Fibroblast of villous mesenchyme (primary cell): ENCODE measurements at places on chromosomes 11 and 22. TPM values are rescaled to one million over a fixed set of nuclear protein-coding genes. Genes with fewer than 3 reads are reported as not detected.

DNA sequence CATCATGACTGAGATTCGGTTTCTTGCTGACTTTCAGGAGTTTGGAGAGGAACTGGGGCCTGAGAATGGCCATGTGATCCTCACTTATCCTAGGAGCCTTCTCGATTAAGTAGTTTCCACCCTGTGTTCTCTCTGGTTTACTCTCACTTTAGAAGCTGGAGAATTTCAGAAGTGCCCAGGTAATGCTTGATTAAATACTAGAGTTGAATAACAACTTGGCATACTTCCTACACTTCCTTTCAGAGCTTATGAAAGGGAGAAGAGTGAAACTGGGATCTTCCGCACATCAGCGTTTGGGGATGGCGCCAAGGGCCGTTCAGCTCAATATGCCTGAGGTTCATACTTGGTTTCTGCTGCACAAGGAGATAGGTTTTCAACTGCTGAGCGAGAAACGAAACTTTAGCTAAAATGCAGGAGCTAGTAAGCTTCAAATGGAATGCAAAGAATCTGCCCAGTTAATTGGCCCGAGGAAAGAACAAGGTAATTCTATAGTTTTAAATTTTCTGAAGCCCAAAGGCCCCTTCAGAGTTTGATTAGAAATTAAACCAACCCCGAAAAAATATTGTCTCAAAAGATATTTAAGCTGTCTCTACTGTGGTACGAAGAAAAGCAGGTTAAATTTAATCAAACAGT is 823 bp upstream of the MUC15 start:
- no peak for DNase-seq

Gene PTPRCAP
- 0.32 TPM in 1 of 2 replicates, not detected in the other for total RNA-seq

DNA sequence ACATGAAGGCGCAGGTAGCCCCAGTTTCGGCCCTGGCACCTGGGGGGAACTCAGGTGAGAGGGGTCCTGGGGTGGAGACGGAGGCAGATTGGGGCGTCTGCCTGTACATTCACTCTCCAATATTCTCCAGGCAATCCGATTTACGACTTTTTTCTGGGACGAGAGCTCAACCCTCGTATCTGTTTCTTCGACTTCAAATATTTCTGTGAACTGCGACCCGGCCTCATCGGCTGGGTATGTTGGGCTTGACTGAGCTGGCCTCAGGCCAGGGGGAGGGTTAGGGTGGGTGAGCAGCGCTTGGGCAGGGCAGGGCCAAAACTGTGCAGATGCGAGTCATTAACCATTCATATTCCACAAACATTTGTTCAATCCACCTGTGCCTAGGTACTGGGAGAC is 1.7 kb downstream of the TM7SF2 start:
- DNase-seq, result peak; percentile 28

DNA sequence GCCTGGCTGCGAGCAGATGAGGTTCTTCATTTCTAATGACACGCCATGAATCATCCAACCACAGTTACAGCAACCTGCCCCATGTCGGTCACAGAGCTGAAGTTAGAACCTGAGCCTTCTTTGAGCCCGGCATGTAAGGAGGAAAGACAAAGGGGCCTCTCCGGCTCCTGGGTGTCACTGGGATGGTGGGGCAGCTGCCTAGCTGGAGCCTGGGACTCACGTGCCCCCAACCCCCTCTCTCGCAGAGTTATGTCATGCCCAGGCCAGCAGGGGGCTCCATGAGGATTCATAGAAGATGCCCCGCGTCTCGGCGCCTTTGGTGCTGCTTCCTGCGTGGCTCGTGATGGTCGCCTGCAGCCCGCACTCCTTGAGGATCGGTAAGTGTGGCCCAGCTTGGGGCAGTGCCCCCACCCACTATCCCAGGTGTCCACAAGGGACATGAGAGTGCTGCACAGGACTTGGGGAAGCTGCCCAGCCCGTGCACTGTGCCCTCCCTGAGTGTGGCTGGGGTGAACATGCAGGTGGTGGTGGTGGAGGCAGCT is 148.5 kb downstream of the GRIK4 start:
- peak; percentile 27 for DNase-seq

DNA sequence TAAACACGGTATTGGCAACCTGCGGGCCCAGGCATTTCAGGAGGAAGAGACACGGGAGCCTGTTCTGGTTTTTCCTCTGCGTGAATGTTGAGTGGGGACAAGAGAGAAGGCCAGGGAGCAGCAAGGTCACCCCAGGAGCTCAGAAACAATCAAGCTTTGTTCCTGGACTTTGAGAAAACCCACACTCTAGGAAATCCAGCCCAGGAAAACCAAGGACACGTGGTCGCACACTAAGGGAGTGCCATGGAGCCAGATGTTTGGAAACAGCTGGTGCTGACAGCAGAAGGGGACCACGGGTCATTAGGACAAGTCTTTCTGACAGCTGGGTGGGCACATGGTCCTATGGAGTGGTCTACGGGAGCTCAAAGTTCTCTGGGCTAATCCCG is 44.1 kb downstream of the MYH9 start:
- no peak for DNase-seq

Gene LMF2
- total RNA-seq, result 50.1 and 52.5 TPM in 2 replicates

Gene MYO7A
- 0.32 and 0.43 TPM in 2 replicates for total RNA-seq

GRCh38 chr22:19086896-19087295 is 35.3 kb downstream of the DGCR2 start:
- peak; percentile 54 for DNase-seq

DNA sequence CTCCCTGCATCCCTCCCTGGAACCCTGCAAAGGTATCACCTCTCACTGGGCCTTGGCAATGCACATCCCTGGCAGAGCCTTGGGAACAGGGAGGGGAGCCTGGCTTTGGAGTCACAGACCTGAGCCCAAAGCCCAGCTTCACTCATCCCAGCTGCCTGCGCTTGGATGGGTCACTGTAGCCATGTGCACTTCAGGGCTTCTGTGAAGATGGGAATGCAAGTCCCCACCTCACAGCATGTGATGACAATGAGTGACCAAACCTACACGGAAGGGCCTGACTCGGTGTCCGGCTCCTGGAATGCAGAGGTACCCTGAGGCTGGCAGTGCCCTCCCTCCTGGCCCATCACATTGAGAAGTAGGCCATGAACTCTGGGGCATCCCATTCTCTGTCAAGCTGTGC is 22.8 kb upstream of the BAIAP2L2 start:
- no peak for DNase-seq

DNA sequence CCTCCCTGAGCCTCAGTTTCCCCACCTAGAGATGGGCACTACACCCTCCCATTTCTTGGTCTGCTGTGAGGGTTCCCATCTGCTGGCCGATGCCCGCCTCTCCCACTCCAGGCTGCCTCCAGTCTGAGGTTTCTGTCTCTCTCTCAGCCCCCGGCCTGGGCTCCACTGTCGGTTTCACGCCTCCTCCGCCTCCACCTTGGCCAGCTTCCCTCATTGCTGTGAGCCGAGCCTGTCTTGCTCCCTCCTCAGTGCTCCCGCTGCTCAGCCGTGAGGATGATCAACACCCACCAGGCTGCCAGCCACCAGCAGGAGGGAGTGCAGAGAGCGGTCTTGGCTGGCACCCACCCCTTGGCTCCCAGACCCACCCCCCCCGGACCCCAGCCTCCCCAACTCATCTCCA is 61.0 kb downstream of the CYTH4 start:
- DNase-seq, result no peak

- no peak for DNase-seq
Observed at GRCh38 chr22:37618072-37618656, 9.5 kb downstream of the GGA1 start.

GRCh38 chr11:103949781-103950180 is 86.7 kb upstream of the DDI1 start:
- no peak for DNase-seq

GRCh38 chr22:49792107-49792506 is 35.6 kb downstream of the BRD1 start:
- no peak for DNase-seq

DNA sequence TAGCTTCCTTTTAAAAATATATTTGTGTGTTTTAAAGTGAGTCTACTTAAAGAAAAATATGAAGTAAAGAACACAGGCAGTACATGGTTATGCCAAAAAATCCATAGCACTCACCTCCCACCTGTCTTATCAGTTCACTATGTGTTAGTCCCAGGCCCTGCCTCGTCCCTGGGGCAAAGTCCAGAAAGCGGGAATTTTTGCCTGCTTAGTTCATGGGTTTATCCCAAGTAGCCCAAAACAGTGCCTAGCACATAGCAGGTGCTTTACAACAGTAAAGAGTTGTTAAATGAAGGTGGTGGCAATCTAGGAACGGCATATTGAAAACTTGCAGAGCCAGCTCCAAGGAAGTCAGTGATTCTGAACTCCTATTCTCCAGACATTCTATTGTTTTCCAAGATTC is 154.0 kb downstream of the MN1 start:
- no peak for DNase-seq

Gene ARHGAP20
- 4.2 and 7.3 TPM in 2 replicates for total RNA-seq

DNA sequence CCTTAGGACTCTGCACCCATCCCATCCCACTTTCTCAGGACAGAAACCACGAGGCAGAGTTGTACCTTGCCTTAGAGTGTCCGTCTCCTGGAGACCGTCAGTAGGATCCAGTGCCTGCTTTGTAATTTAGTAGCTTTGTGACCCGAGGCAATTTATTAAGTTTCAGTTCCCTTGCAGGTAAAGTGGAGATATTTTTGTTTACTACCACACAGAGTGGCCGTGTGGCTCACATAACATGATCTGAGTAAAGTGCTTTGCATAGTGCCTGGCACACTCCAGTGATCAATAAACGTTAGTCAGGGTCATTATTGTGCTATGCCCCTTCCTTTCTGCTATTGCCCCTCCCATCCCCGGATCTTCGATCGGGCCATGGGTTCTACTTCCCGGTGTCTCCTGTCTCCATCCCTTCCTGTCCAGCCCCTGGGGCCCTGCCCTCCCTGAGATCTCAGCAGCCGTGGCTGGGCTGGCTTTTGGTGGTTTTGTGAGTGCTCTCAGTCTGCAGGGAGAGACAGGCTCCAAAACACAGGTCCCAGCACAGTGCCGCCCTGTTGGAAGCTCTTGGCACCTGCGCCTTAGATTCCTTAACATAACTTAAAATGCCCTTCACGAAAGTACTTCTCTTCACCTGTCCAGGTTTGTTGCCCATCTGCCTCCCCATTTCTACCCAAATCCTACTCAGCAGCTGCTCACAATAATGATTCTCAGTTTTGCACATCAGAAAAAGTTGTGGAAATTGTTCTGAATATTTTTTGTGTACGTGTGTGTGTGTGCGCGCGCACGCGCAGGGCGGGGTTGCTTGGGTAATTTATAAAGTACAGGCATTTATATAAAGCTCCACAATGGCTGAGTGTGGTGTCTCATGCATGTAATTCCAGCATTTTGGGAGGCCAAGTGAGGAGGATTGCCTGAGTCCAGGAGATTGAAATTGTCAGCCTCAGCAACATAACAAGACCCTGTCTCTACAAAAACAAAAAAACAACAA is 753.7 kb downstream of the NTM start:
- DNase-seq, result no peak

DNA sequence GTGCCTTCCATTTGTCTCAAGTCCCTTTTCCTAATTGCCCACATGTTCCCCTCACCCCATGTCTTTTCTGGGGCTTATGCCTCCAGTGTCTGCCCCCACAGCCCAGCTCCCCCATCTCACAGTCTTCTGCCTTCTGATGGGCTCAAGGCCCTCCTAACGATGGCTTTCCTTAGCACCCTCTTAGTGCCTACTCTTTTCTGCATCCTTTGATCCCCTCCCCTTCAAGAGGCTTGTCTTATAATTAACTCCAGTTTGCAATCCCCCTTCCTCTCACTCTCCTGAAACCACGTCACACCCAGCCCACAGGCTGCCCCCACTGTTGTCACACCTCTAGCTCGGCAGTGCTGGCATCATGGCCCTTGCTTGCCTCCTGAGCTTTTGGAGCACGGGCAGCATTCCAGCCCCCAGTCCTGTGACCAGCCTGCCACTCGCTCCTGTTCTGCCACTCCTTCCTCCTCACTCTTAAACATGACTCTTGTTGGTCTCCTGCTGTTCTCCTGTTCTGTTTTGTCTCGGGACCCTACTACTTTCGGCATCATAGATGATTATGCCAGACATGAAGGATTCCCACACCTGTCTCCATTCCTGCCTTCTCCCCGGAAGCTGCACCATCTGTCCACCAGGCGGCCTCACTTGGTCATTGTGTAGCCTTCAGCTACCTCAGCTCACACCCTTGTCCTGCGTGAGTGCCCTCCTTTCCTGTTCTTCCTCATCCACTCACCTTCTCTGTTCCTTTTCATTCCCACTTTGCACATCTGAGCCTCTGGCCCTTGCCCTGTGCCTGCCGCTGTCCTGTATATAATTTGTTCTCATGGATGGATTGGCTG is 26.1 kb downstream of the UBE2L3 start:
- no peak for DNase-seq

DNA sequence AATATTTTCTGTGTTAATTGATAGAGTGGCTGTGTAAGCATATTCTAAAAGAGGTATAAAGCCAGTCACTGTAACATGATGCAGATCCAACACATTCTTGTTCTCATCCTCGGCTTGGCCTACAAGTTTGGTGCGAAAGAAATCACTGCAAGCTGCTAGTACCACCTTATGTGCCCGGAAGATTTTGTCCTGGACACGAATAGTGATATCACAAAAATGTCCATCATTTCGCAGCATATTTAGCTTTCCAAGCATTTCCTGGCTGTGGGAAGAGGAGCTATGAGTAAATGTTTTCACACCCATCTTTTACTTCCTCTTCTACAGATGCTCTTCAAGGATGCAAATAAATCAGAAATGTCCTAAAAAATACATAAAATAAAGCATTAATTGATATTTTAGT is 53.1 kb downstream of the ZBTB44 start:
- DNase-seq, result no peak

GRCh38 chr11:126279191-126279590 is 3.7 kb upstream of the TIRAP start:
- no peak for DNase-seq

Gene OR8A1
- total RNA-seq, result under 0.01 TPM in 1 of 2 replicates, not detected in the other

Gene TUT1
- 4.3 and 5.2 TPM in 2 replicates for total RNA-seq

- no peak for DNase-seq
Observed at GRCh38 chr11:46414879-46415278, 23.3 kb upstream of the CHRM4 start.

- no peak for DNase-seq
Observed at GRCh38 chr22:43821606-43822425, 9.7 kb upstream of the EFCAB6 start.

GRCh38 chr22:44786136-44786535 is 33.8 kb downstream of the ARHGAP8 start:
- no peak for DNase-seq

GRCh38 chr11:66857927-66858185 is 992 bp downstream of the LRFN4 start:
- no peak for DNase-seq

DNA sequence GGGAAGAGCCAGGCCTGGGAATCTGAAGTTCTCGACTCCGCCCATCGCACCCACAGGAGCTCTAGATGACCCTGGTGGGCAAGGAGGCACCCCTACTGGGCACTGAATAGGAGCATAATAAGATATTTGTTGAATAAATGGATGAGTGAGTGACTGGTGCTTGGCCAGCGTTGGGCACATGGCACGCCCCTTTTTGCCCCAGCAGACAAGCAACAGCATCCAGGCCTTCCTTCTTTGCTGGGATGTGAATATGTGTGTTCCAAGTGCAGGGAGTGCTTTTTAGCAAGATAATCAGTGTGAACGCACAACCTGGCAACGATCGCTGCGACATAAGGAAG is 443 bp upstream of the CELF1 start:
- no peak for DNase-seq

Gene IL10RA
- total RNA-seq, result not detected in 2 replicates

- no peak for DNase-seq
Observed at GRCh38 chr22:45579806-45580725, 77.4 kb downstream of the FBLN1 start.

- no peak for DNase-seq
Observed at GRCh38 chr11:7982582-7983119, 4.5 kb upstream of the EIF3F start.

- DNase-seq, result peak; percentile 28
Observed at GRCh38 chr11:1953489-1954266, 6.5 kb downstream of the MRPL23 start.
